SHP77 (cell line): ENCODE measurements at places on chromosomes 13 and 19.
A peak's percentile ranks its signal among the peaks of the same experiment; 100 is the strongest.

DNA sequence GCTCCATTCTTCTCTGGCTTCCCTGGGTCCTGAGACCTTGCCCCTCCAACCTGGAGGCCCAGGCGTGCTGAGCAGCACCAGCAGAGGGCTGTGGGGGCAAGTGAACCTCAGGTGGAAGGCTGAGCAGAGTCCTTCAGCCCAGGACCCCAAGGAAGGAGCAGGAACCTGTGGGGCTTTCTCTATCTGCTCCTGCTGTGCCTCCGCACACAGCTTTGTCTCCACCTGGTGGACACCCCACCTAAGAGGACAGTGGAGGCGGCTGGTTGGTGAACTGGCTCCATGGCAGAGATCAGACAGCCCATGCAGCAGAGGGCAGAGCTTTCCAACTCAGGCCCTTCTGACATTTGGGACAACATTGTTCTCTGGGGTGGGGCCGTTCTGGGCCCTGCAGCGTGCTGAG lies 19.7 kb downstream of the ZFR2 start:
- DNase-seq = peak; percentile 75

GRCh38 chr19:50415661-50416033 lies 3.1 kb upstream of the SPIB start:
- no peak for DNase-seq

GRCh38 chr19:2634960-2635359 lies 67.5 kb downstream of the GNG7 start:
- DNase-seq = no peak

- peak; percentile 69 for DNase-seq
Measured at GRCh38 chr19:11480715-11481533, at the start of gene ELAVL3. ELAVL3 (minus strand) TSS chr19:11481046; CDS start chr19:11480608, 438 bp downstream.

GRCh38 chr19:46080561-46080960 lies 39.8 kb upstream of the IGFL4 start:
- DNase-seq = no peak

- no peak for DNase-seq
Measured at GRCh38 chr13:30581582-30581981, 36.1 kb upstream of the USPL1 start.

GRCh38 chr13:49419276-49419675 lies 24.6 kb downstream of the CAB39L start:
- DNase-seq = no peak

DNA sequence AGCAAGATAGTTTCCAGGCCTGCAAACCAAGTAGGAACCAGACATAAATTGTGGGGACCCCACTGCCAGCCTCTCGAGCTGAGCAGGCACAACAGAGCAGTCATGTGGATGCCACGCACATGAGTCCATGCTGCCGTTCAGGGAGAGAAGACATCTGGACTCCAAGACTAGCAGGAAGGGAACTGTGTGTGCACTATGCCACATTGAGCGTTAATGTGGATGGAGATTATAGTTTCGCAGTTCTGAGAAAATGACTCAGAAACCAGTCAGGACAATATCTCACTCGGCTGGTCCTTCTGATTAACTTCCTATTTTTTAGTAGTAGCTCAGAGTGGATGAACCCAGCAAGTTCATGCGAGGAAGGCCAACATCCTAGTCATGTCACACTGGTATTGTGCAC lies 124.9 kb downstream of the CRYL1 start:
- no peak for DNase-seq

DNA sequence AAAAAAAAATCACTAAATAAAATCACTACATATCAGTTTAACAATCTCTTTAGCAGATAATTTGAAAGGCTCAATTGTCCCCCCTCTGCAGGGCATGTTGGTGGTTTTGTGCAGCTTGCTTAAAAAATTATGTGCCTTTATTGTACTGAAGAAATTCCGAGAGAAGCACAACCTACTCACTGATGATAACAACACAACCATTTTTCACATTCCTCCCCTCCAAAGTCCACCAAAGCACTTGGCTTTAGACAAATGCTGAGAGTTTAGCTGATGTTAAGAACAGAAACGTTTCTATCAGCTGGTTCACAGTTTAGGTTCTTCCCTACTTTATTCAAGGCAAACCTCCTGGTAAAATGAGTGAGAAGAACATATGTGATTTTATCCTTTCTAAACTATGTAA lies 923 bp downstream of the DOCK9 start:
- DNase-seq = no peak

GRCh38 chr19:49920624-49921363 lies 8.2 kb upstream of the ATF5 start:
- DNase-seq = no peak

DNA sequence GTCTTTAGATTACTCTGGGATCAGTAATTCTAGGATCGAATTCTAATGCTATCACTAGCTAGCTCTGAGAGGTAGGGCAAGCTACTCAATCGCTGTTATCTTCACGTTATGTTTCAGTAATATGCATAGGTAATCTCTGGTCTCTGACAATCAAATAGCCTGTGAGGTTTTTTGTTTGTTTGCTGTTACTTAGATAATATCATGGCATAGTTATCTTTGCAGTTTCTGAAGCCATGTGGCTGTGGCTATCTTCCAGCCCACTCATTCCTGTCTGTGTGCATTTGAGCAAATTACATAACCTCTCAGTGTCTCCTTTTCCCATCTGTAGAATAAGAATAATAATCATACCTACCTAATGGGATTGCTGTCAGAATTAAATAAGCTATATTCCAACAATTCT lies 330.2 kb downstream of the PCDH9 start:
- no peak for DNase-seq

DNA sequence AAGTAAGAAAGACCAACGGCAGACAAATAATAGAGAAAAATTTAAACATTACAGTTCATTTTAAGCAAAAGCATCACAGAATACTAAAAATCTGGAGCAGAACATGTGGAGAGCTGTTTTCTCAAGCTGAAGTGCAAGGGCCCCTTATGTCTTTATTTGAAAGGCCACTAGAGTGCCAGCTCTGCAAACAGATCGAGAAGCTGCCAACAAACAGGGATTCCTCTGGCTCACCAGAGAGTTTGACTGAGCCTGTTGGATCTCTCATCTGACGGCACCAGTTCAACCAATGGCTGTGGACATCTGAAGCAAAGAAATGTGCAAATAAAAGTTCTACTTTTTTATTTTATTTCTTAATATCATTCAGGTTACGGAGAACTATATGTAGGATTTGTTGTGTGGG lies 119.7 kb downstream of the COL4A2 start:
- peak; percentile 67 for DNase-seq

- DNase-seq = no peak
Measured at GRCh38 chr13:26325876-26326275, 71.9 kb downstream of the CDK8 start.
